ENCODE measurements at places on chromosomes 2 and 18.

GRCh38 chr2:27720004-27720551 is 51.4 kb upstream of the MRPL33 start:
- no peak for DNase-seq

- DNase-seq = no peak
Observed at GRCh38 chr2:202639231-202639630, 4.5 kb downstream of the FAM117B start.

DNA sequence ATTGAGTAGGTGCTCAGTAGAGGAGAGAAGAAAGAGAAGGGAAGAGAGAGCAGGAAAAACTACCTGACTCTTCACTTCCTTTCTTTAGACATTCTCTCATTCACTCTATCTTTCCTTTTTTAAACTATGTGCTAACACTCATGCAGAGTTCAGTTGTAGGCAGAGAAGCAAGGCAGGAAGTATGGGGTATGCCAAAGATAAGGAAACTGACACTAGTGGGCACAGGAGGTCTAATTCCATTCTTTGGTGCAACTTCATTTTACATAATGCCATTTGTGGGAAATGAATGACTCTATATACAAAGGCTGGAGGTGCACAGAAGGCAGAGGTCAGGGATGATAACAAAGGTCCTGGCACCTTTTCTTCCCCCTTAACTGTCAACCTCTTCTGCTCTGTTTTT is 35.1 kb upstream of the ACVR1 start:
- no peak for DNase-seq

DNA sequence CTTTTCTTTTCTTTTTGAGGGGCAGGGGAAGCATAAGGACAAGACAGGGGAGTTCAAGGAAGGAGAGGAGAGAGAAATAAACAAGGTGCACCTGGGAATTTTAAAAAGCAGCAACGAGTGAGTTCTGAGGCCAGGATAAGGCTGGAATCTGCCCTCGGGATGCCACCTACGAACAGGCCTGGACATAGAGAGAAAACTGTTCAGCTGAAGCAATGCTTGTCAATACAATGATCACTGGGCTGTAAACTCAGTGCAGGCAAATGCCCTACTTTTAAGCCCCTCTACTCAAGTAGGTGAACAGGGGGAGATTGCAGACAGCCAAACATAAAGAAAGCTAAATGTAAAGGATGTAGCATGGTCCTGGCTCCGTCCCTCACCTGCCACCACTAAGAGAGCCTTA is 330.5 kb downstream of the ETAA1 start:
- DNase-seq = no peak

Measured in small intestine (tissue), 16 donors.